ENCODE measurements at places on chromosomes 13 and 19.

DNA sequence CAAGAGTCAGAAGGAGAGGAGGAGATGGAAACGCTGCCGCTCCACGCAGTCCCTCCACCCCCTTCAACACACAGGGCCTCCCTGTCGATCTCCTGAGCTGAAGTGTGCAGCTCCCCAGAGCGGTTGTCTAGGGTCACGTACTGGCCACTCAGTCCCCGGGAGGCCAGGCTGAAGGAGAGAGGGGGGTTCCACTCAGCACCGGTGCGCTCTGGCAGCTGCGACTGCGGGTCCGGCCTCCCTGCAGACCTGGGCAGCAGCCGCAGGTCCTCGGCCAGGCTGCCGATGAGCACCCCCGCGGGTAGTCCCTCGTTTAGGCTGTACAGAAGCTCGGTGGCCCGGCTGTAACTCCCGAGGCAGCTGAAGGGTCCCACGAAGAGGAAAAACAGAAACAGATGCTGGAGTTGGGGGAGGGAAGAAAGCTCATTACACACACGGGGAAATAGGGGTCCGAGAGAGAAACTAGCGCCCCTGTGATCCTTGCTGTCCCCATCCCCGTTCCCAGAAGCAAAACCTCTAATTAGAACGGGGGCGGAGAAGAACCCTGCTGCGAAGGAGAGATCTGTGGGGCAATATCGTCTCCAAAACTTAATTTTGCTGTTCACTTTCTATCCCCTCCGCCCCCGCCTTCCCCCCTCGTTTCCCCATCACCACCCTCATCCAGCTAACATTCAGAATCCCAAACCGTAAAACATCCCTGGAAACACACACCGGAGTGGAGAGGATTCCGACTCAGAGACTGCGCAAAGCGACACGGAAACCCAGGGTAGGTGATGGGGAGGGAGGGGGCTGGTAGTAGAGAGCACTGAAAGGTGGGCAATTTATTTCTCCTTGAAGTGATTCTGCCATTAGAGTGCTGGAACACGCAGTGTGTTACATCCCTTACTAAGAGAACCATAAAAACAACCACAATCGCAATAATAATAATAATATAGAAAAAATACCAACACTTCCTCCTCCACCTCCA lies 1.8 kb downstream of the PCDH20 start:
- no peak for DNase-seq

DNA sequence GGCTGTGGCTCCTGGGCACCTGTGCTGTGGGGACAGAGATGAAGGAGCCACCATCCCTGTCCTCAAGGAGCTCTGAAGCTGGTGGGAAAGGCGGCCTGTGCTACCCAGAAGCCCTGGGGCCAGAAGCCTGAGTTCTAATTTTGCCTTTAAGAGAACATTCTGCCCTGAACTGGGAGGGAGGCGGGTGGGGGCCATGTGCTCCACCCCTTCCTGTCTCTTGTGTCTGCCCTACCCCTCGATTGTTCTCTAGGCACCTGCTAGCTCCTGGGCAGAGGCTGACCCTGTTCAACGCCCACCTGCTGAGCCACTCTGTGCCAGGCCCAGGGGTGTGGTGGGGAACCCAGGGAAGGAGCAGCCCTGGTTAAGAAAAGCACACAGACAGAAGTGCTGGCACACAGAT lies 5.9 kb downstream of the TRAPPC6A start:
- no peak for DNase-seq

DNA sequence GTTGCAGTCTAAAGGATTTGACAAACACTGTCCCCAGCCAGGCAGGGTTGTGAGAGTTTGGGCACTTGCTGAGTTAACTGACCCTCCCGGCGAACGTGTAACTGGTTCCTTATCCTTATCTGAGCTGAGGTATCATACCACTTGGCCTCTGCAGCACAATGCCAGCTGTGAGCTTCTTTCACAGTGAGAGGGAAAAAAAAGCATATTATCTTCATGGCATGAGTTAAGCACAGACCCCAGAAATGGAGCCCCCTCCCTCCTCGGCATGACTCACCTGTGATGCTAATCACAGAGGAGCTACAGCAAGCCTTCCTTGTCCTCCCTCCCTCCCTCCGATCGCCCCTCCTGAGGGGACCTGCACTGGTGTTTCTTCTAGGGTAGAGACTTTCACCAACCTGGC lies 60.5 kb downstream of the EFNB2 start:
- DNase-seq: no peak

GRCh38 chr13:66415444-66415843 lies 814.7 kb downstream of the PCDH9 start:
- no peak for DNase-seq

DNA sequence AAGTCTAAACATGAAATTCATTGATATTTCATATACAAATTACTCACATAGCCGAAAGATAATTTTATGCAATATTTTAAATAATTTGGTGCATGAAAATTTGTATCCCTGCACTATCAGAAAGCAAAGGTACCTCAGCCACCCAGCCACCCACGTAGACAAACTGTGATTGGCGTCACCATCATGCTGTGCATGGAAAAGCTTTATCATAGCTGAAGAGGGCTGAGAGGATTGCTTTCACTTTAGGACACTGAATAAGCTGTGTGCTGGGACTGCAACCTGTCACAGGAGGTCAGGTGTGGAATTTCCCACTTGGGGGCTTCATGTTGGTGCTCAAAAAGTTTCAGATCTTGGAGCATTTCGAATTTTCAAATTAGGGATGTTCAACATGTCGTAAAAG lies 96.3 kb downstream of the MYCBP2 start:
- no peak for DNase-seq

DNA sequence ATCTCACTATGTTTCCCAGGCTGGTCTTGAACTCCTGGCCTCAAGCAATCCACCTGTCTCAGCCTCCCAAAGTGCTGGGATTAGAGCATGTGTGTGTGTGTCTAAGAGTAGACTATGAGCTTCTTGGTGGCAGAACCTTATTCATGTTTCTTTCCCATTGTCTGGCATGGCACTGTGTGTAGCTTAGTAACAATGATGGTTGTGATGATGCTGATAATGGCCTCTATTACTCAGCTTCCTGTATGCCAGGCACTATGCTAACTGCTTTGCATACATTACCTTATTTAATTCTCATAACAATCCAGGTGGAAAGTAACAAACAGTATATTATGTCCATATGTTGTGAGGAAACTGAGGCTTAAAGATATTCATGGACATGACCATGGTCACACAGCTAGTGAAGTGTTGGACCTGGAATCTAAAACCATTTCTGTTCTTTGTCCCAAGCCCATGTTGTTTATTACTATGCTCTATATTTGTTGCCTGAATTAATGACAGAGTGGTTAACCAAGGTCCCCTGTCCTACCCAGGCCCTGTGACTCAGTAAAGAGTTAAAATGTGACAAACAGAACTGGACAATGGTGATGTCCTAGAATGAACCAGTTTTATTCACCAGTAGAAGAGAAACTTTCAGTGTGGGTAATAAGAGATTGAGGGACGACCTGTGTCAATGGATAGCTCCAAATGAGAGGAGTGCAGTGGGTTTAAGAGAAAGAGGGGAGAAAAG lies 109.6 kb downstream of the KLF5 start:
- DNase-seq: no peak

GRCh38 chr19:49408816-49409440 lies 14.3 kb downstream of the PTH2 start:
- DNase-seq: no peak

DNA sequence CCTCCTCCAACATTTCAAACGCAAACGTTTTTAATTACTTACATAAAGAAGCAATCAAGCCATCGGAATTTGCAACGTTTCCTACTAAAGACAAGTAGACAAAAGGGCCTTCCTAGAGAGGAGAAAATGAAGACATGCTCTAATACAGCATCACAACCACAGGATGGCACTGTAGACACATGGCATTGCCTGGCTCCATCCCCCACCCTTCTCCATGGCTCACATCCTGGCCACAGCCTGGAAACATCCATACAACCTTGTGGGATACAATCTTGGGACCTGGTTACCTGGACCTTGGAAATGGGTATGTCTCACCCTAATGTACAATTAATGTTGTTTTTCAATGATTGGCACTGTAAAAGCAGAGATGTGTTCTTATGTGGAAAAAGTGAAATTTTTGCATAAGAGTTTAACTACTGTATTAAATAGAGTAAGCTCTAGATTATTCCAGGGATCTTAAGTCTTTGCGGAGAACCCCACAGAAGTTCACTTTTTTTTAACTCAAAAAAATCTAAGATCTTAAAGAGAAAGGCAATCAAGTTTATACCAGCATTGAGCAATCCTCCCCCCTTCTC lies 21.5 kb downstream of the EBPL start:
- DNase-seq: no peak

DNA sequence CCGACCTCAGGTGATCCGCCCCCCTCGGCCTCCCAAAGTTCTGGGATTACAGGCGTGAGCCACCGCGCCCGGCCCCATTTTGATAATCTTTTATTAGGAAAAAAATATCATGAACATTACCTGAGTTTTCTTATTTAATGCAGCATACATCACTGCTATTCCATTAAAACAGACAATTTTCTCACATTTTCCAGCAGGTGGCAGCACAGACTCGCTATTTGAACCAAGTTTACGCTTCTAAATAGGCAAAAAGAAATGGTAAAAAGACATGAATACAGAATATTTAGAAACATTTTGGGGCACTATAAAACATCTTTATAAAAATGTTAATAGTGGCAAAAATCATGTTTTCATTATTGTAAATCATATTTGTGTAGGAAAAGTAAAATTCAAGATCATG lies 903.1 kb downstream of the SLITRK6 start:
- no peak for DNase-seq

DNA sequence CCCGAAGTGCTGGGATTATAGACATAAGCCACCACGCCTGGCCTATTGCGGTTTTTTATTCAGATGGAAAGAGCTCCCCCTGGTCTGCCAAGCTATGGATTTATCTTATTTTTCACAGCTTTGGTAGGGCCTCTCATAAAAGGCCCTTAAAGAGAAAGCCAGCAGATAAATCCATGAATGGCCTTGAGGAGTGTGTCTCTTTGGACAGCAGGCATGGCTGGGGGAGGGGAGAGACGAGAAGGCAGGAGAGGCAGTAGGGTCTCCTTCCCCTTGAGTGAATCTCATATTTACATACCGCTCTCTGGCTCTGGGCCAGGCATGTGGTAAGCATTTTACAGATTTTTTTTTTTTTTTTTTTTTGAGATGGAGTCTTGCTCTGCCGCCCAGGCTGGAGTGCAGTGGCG lies 25.2 kb downstream of the MARK4 start:
- DNase-seq: no peak

DNA sequence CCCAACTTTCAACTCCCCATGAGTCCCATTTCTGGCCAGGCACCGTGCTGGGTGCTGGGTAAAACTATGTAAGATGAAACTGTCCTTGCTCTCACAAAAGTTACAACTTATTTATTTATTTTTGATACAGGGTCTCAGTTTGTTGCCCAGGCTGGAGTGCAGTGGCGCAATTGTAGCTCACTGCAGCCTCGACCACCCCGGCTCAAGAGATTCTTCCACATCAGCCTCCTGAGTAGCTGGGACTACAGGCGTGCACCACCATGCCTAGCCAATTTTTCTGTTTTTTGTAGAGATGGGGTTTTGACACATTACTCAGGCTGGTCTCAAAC lies 12.9 kb upstream of the CADM4 start:
- DNase-seq: no peak

GRCh38 chr13:75818179-75818967 lies 182.2 kb downstream of the LMO7 start:
- DNase-seq: no peak

GRCh38 chr19:35868823-35869326 lies 501 bp downstream of the APLP1 start:
- DNase-seq: no peak

DNA sequence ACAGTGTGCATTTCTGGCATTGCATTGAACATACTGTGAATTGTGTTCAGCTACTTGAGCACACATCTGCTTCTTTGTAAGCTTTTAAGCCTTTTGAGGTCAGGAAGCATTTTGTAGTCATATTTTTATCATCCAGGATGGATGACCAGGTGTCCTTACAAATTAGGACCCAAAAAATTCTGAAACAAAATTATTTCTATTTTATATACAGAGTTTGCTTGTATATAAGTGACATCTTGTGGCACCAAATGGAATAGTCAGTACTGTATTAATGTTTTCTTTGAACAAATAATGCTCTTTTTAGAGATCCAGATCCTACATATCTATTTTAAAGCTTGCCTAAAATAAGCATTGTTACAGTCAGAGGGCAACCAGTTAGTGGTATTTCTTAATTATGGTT lies 9.5 kb upstream of the SUPT20H start:
- DNase-seq: no peak

DNA sequence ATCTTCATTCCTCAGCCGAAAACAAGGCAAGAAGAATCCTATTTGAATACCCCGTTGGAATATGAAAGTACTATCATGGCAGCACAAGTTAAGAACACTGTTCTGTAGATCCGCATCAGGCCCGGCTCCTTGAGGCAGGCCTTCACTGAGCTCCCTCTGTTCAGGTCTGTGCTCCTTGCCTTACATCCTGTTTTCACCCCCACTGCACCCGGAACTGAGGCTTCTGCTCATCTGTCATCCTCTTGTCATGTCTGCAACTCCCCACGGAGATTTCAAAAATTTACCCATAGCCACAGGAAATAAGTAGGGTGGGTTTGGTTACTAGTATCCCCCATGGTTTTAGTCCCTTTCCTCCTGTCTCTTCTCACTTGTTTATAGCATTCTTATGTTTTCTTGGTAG lies 861.9 kb downstream of the GPC5 start:
- DNase-seq: no peak

DNA sequence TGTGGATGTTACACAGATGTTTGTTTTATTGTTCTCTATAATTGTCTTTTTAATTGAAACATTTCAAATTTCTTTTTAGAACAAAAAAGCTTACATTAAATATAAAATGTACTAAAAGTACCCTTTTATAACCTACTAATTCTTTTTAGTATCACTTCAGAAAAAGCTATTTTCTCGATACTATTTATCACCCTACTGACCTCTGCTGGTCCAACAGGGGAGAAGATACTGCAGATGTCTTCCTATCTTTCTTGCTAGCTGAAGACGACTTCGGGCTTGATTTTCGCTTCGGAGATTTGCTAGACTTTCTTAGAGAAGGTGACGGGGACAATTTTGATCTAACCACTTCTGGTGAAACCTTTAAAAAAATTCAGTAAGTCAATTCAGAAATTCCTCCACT lies 42.4 kb downstream of the ZC3H13 start:
- DNase-seq: no peak

DNA sequence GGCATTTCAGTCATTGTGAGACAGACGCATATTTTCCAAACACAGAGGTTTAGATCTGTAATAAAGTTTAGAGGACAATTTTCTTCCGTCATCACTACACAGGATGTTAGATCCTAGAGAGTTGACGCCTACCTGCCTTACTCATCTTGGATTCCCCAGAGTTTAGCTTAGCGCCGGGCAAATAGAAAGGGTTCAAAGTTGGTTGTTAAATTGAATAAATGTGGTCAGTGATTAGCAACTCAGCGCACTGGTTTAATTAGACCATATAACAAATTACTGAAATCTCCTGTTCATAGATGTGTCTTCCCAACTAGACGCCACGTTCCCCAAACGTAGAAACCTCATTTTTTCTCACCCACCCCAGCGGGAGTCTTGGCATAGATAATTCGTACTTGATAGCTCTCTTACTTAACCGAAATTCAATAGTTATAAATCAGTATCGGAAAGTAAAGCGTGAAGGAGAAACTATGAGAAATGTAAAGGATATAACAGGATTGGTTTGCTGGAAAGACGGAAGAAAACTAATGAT lies 726 bp upstream of the UFM1 start:
- DNase-seq: no peak

GRCh38 chr13:106911020-106911419 lies 343.1 kb upstream of the ARGLU1 start:
- no peak for DNase-seq

- no peak for DNase-seq
Measured at GRCh38 chr19:16325161-16325527, 518 bp downstream of the KLF2 start.

GRCh38 chr13:38141792-38142191 lies 207.9 kb upstream of the UFM1 start:
- no peak for DNase-seq

All from activated T-cell treated with anti-CD3 and anti-CD28 coated beads for 1 hour (primary cell).